ENCODE measurements at places on chromosomes 2 and 18.

DNA sequence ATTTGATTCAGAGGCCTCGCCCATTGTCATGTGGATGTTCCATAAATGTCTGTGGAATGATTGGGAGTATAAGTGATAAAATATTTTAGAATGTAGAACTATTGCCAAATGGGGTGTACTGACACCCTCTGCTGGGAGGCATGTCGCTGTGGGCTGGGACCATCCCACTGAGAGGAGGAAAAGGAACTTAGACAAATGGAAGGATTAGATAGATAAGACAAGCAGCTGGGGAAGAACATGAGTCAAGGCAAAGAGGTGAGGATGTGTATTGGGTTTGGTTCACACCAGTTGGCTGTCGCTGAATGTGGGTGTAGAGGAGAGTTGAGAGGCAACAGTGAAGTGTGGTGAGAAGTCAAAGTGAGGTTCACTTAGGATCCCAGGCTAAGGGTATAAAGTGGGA, 4.0 kb downstream of the C2orf74 start:
- peak; percentile 31 for DNase-seq

DNA sequence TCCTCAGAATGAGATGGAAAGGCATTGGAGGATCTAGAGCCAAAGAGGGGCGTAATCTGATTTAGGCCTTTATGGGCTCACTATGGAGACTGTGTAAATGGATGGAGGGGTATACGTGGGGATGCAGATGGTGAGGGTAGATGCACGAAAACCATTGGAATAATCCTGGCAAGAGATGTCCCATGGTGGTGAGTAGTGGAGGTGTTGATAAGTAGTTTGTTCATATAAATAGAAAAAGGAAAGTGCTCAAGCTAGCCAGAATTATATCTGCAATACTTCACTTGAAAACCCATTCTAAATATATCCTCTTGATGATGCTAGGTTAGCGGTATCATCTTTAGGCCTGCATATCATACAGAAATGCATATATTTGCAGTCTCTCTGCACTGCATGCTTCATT, 459.7 kb downstream of the CDH2 start:
- DNase-seq, result no peak

GRCh38 chr2:219500135-219500534, 1.4 kb downstream of the GMPPA start:
- peak; percentile 57 for DNase-seq

GRCh38 chr2:241777686-241778627, 1.3 kb downstream of the GAL3ST2 start:
- no peak for DNase-seq
